ENCODE measurements at places on chromosomes 6 and 20.

DNA sequence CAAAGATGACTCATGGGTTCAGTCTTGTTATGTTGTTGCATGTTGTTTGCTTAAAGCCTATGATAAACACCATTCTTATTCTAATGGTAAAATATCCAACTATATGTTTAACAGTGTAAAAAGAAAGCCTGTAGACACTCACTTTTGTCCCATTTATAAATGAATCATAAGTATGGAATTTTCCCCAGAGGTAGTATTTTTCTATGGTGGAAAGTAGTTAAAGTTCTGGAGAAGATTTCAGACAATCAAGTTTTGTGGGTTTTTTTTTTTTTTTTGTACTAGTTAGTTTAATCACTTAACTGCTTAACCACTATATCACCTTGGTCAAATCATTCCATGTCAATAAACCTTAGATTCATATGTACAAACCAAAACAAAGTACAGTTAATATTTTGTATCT, 35.8 kb downstream of the PTCHD4 start:
- DNase-seq = no peak

DNA sequence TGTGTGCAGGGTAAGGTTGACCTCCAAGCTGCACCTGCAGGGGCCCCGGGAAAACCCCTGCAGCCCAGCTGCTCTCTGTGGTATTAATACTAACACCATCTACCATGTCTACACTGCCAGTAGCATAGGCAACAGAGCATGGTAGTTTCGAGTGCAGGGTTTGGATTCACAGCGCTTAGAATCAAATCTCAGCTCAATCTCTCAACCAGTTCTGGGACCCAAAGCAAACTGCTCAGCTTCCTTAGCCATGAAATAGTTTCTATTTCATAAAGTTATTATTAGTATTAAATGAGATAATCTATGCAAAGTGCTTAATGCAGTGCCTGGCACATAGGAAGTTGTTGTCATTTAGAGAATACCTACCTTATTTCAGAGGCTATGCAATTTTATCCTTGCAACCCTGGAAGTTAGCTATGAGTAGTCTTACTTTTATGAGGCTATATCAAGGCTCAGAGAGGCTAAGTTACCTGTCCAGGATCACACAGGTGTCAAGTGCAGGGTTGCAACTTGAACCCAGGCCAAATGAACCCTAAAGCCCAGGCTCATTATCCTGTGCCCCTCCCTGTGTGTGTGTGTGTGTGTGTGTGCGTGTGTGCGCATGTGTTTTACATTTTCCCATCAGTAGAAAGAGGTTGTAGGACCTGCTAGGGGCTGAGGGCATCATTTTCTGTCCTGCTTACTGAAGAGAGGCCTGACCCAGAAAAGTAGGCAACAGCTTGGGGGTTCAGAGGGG, 27.6 kb upstream of the MRPS18A start:
- DNase-seq = no peak

DNA sequence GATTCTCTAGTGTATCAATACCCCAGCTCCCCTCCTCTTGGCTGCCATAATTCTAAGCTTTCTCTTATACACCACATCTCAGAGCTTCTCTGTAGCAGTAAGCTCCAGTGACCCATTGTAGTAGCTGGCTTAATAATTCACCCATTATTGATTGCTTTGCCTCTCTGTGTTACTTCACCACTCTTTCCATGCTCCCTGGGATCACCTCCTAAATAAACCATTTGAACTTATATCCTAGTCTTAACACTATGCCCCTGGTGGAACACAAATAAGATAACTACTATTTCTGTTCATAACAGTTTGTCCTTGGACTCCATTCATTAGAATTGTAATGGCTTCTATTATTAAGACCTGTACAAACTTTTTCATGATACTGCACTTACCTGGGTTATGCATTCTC, 758.9 kb downstream of the KIF16B start:
- no peak for DNase-seq

DNA sequence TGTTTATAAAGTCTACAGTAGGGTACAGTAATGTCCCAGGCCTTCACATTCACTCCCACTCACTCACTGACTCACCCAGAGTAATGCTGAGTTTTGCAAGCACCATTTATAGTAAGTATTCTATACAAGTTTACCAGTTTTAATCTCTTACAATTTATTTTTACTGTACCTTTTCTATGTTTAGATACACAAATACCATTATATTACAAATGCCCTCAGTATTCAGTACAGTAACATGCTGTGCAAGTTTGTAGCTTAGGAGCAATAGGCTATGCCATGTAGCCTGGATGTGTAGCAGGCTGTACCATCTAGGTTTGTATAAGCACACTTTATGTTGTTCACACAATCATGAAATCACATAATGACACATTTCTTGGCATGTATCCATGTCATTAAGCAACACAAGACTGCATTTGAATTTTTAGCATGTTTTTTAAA, 673.6 kb downstream of the CD109 start:
- DNase-seq = no peak

DNA sequence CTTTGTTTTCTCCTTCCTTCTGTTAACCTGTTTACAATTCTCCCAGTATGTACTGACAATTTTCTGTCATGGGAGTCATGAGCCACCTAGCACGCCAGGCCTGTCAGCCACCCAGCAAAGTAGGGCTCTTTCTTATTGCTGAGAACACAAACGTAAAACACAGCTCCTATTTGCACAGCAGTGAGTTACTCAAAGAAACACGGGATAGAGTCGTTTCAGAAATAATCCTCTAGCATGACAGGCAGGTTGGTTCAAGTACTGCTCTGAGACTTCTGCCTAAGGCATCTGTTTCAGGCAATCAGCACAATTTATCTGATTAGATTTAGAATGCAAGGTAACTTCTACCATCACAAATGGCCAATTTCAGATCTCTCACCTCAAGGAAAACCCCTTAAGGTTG, 88.8 kb downstream of the CD24 start:
- DNase-seq = no peak
